ENCODE measurements at places on chromosomes 6 and 20.
A peak's percentile ranks its signal among the peaks of the same experiment; 100 is the strongest.

- DNase-seq: no peak
These were observed 38.0 kb downstream of the CD164 start for GRCh38 chr6:109344226-109344625.

DNA sequence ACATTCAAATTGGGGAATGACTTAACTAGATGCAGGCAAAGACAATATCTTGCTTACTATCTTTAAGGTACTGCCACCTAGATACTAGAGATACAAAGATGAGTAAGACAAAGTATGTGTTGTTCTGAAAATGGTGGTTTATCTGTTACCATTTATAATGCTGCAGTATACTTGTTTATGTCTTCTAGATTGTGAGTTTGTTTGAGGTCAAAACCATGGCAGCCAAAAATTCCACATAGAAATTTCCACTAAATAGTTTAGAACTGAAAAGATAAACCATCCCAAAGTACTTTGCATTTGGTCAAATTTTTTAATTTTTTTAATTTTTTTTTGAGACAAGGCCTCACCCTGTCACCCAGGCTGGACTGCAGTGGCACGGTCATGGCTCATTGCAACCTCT, 150.8 kb downstream of the SOX4 start:
- no peak for DNase-seq

- no peak for DNase-seq
These were observed 418 bp upstream of the UCKL1 start for GRCh38 chr20:63956664-63957003.

DNA sequence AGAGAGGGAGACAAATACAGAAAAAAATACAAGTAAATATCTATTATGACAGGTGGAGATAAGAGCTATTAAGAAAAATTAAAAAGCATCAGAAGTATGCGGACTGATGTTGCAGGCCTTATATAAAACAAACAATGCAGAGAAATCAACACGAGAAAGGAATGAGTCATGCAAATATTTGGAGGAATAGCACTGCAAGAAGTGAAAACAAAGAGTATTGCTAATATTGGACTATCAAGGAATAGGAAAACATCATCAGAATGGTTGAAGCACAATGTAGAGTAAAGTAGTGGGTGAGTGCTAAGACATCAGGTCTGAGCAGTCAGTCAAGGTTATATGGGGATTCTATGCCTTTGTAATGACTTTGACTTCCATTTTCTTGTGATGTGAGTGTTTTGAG, 657.5 kb upstream of the GJE1 start:
- no peak for DNase-seq

GRCh38 chr6:2412731-2413130, 167.3 kb upstream of the GMDS start:
- DNase-seq: no peak

DNA sequence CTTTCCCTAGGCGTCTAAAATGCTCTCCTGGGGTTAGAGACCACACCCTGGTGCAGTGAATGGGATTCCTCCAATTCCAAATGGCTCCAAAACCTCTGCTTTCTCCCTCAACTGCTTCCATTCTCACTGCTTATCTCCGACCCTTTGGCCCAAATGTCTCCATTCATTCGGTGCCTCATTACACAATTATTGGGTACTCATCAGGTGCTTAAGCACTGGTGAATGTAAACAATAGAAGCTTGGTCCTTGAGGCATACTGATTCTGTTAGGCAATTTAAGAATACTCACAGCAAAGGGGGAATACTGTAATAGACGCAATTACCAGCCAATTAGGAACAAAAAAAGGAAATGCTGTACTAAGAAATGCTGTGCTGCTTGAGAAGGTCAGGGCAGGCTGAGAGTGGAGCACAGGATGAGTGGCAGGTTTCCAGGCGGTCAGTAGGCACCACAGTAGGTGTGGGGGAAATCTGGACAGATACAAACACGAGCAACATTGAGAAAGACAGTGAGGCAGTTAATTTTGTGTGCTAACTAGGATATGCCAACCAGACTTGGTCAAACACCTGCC, 23.0 kb downstream of the GMDS start:
- DNase-seq: no peak

DNA sequence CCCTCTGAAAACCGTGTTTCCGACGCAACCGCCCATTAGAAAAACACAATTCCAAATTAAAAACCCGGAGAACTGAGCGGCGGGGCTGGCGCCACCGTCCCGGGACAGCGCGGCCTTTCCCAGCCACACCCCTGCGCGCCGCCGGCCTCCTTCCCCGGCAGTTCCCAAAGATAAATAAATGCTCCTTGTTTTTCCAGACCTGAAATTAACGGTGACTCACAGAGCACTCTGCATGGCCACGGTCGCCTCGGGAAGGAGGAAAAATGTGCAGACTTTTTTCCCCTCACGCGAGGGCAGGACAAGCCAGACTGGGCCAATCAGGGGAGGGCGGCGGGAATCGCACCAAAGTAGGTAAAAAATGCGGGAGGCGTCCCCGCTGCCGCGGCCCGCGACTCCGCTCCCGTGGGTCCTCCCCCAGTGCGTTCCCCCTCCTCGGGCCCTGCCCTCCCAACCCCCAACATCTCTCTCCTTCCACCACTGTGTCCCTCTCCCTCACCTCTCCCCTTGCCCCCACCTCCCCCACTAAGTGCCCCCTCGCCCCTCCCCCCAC, 828 bp upstream of the DSTN start:
- DNase-seq: peak; percentile 8

GRCh38 chr6:87049779-87050178, 45.1 kb downstream of the CGA start:
- DNase-seq: no peak

- DNase-seq: no peak
These were observed 203.8 kb downstream of the ARID1B start for GRCh38 chr6:156980948-156981347.

DNA sequence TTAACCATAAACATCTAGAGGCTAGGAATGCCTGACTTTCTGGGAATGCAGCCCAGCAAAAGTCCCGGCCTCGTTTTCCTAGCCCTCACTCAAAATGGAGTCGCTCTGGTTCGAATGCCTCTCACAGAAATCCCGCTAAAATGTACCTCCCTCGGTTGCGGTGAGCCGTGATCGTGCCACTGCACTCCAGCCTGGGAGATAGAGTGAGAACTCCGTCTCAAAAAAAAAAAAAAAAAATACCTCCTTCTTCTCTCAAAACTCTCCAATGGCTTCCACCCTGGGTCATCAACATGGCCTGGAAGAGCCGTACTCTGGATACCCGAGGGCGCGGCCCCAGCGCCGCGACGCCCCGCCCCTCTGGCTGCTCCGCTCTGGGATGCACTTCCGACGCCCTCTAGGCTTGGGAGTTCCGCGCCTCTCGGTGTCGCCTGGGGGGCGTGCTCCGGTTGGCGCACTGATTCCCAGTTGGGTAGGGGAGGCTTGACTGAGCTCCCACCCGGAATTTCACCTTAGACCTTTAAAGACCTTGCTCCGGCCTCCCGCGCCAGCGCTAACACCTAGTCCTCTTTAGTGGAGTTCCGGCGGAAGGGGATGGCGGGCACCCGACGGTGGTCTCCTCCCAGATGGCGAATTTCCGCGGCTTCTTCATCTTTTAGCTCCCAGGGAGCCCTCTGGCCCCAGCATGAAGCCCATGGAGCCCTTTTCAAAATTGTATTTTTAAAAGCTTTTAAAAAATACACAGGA, 12.3 kb downstream of the HMGN4 start:
- peak; percentile 60 for DNase-seq

GRCh38 chr20:41750137-41750536, 132.0 kb upstream of the CHD6 start:
- no peak for DNase-seq

DNA sequence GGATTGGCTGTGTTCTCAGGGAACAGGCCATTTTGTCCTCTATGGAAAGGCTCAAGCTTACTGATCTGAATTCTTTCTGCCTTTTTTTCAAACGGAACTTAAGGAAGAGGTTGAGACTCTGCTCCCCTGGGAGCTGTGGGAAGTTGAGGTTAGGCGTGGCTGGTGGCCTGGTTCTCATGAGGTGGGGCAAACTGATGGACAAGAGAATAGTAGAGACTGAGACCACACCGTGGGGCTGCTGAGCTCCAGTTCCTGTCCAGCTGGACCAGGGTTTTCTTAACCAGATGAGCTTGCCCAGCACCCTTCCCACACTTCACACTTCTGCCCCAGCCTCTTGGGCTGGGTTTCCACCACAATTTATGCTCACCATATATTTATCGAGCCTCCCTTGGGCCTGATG, 6.1 kb downstream of the AP5S1 start:
- DNase-seq: no peak

GRCh38 chr6:149482545-149483333, 2.1 kb downstream of the ZC3H12D start:
- DNase-seq: peak; percentile 37

- no peak for DNase-seq
These were observed 22.4 kb upstream of the RBM24 start for GRCh38 chr6:17258749-17259148.

- DNase-seq: no peak
These were observed 835.3 kb upstream of the CITED2 start for GRCh38 chr6:140209775-140210174.

DNA sequence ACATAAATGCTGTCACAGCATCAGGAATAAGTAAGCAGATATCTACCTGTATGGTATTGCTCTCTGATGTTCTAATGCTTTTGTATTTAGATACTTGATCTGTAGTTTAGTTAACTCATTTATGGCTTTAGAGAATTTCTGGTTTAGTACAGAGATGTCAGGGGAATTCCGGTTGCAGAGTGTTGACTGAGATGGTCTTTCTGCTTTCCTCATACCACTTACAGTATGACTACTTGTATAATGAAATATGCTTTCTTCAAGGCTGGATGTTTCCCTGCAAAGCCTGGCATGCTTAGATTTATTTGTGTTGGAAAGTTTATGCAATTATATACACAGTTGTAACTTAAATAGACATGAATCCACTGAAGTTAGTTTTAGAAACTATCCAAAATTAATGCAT, 278.4 kb downstream of the CDH26 start:
- no peak for DNase-seq

- DNase-seq: no peak
These were observed 320.9 kb upstream of the SASH1 start for GRCh38 chr6:148021699-148022098.

DNA sequence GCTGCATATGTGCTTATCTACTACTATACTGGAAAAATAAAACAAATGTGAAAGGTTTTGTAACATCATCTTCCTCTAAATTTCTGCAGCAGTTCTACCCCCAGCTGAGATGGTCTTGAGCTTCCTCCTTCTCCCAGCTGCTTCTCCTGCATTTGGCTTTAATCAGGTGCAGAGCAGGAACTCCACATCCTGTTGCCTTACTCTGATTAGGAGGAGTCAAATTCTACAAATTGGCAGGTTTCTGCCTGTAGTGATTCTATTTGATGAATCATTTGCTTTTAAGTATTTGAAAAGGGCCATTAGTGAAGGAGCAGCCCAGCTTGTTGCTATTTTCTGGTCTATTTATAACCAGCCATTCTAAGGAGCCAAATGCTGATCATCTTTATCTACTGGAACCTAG, 224.5 kb downstream of the GMDS start:
- no peak for DNase-seq

- DNase-seq: no peak
These were observed 64.4 kb upstream of the MAFB start for GRCh38 chr20:40753472-40753871.

- DNase-seq: no peak
These were observed 65.9 kb downstream of the PREP start for GRCh38 chr6:105336986-105337385.

GRCh38 chr6:165858586-165858985, 195.5 kb upstream of the PDE10A start:
- DNase-seq: no peak

DNA sequence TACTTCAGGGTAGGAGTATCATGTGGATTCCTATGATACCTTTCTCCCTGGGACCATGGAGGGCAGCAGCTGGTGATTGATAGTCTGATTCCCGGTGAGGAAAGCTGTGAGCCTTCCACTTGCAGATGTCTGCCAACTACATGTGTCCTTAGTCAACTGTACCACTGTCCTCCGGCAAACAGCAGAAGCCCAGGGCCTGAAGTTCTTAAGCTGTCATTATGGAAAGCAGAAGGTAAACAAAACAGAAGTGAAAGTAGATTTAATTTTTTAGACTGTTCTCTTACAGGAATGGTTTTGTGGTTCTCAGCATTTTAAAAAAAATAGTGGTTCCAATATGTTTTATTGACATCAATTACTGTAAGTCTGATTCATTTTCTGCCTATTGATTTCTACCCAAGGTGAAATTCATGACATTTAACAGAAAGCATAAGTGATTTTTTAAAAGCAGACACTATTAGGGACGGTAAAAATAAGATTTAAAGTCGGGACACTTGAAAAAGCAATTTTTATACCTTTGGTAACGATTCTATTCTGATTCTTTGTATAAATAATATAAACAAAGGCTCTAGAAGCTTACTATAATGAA, 36.6 kb downstream of the PTPN1 start:
- DNase-seq: peak; percentile 30

DNA sequence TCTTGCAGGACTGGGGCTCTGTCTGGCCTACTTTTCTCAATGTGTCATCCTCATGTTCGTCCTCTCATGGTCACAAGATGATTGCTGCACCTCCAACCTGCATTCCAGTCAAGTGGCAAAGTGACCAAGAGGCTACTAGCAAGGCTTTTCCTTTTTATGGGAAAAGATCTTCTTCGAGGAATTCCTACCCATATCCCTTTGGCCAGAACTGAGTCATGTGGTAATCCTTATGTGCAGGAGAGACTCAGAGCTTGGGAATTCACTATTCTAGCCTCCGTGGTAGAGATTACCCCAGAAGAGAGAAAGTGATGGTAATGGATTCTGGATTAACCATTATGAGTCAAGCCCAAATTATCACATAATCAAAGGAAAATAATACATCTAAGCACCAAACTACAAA, 162.7 kb downstream of the KCNQ5 start:
- DNase-seq: no peak

DNA sequence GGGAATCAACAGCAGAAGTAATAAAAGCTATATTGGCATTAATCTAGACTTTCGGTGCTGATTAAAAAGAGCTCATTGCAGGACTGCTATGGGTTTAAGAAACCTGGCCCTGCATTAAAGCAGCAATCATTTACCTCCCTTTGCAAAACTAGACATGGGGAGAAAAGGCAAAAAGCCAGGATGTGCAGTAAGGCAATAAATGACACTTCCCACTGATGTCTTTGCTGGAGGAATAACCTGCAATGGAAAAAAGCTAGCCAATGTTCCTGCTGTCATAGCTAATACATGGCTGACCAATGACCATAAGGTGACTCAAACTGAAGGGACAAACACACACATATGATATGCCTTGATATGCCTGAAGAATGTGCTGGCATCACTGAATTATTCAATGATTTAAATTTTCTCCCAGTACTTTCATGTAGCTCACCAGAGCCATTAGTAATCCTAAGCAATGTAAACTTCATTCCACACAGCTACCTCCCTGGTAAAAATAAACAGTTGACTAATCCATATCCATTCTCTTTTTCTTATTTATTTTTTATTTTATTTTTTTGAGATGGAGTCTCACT, 8.7 kb downstream of the DNAAF9 start:
- no peak for DNase-seq

DNA sequence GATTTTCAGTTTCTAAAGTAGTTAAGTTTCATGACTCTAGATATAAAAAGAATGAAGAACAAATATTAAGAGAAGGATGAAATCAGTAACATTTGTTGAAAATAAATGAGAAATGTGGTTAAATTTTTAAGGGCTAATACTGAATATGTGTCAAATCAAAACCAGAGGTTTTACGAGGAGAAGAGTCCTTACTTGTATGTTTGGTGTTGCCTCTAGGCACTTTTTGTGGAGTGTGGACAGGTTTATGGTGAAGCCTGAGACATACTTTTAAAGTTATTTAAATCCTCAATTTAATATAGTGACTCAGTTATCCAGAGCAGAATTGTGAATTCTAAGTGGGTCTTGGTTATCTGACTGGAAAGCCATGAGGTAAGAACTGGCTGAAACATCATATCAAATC, 68.7 kb downstream of the COL19A1 start:
- DNase-seq: no peak

GRCh38 chr6:32181915-32182529, 2.0 kb downstream of the AGER start:
- DNase-seq: no peak
